GDM1 (cell line): ENCODE measurements at places on chromosomes 2 and 18.
A peak's percentile ranks its signal among the peaks of the same experiment; 100 is the strongest.

GRCh38 chr2:55400332-55400731 is 19.3 kb downstream of the CCDC88A start:
- DNase-seq, result no peak

DNA sequence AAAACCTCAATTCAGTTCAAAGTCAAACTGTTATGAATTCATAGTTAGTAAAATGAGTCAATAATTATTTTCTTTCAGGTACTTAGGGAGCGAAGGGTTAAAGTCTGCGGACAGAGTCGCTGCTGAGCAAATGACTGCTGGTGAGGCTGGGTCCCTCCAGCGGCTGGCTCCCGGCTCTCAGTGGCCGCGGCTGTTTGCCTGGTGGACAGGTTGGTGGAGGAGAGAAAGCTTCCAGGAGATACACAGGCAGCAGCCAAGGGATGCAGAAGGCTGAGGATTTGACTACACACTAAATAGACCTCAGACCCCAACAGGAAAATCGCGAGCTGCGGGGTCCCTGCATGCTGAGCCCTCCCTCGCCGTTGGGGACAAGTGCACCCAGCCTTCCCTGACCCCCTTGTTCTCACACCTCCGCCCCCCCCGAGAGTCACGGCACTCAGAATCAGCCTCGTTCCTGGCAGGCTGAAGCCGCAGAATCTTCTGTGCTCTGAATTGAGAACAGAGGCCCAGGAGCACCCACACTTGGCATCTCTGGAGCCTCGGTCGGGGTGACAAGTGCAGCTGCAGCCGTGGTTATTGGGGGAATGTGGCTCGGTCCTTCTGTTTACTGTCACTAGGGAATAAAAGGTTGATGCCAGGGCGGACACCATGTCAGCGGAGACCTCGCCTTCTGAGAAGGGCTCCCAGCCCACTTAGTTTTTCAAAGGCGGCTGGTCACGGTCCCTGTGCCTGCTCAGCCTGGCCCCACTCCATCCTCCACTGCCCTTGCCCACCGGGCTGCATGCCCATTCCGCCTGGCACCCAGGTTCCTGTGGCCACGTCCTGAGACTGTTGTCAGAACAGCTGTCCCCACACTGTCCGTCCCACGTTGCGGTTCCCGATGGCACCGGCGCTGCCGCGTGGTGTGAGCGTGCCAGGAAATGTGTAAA is 74.0 kb downstream of the SLC66A2 start:
- DNase-seq, result no peak

GRCh38 chr2:69483024-69483423 is 45.8 kb upstream of the NFU1 start:
- DNase-seq, result no peak

DNA sequence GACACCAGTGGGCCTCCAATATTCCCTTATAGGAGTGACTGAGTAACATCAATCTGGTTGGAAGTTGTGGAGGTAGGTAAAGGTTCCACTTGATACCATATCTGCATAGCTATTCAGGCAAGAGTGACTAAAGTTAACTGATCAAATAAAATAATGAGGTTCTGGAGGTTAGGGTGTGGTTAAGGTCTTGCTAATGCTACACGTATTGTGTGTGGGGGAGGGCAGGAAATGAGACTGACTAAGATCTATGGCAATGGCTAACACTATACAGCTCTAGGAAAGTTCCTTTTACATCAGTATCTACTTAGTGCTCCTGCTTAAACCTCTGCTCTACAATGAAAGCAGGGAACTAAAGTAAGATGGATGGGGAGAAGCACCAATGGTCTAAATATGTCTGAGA is 149.1 kb upstream of the MGAT5 start:
- DNase-seq, result no peak

- DNase-seq, result no peak
Measured at GRCh38 chr2:184599872-184600222, 1.5 kb downstream of the ZNF804A start.

GRCh38 chr2:238731961-238732360 is 115.9 kb upstream of the TWIST2 start:
- DNase-seq, result no peak

DNA sequence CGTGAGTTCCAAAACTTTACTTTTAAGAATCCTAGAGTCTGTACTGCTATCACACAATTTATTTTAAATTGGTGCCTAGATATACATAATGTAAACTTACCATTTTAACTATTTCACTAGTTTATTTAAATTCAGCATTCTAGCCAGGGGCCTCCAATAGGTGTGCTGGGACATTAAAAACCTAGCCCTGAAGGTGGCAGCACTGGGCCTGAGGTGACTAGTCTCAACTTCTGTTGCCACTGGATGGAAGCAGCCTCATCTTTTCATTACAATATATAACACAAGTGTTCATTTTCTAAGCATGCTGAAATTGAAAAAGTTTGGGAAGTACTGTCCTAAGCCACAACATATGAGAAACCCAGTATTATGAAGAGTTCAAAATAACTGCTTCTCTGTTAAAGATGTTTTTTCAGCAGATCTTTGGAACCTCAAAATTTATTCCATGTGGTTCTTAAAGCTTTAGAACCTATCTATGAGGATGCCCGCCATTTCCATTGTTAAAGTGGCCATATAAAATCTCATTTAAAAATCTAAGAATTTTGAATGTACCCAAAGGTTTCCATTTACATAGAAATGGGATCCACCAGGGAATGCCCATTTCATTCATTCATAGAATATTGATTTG is 2.9 kb upstream of the RBBP8 start:
- peak; percentile 65 for DNase-seq

- no peak for DNase-seq
Measured at GRCh38 chr2:37306024-37306423, 18.6 kb downstream of the PRKD3 start.

DNA sequence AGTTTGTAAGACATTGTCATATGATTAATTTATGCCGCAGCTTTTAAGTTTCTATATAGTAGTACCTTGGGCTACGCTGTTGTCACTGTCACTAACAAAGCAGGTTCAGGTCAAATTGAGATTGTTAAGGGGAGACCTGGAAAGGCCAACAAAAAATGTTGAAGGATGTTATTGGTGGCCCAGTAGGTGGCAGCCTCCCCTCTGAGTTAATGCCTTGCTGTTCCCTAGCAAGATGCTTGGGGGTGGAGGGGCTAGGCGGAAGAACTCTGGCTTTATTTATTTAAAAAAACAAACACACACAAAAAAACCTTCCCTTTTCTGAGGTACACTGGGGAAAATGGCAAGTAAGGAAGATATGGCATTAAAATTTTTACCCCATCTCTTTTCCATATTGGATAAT is 128.3 kb upstream of the ATP5MC3 start:
- peak; percentile 14 for DNase-seq

DNA sequence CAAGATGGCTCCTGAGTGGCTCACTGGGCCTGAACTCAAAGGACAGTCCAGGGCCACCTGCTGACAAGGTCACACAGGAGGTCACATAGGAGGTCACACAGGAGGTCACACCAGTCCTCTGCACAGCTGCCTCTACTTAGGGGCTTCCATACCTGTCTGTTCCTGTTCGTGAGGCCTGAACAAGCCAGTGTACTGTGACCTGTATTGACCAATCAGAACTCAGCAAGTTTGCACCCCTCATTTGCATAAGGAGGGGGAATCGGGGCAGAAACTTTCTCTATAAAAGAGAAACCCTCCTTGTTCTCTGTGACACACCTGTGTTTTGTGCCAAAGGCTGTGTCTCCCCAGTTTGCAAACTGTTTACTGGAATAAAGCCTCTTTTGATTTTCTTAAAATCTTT is 478.9 kb downstream of the EIPR1 start:
- DNase-seq, result no peak

GRCh38 chr2:85717308-85718008 is 23.3 kb downstream of the GNLY start:
- no peak for DNase-seq

DNA sequence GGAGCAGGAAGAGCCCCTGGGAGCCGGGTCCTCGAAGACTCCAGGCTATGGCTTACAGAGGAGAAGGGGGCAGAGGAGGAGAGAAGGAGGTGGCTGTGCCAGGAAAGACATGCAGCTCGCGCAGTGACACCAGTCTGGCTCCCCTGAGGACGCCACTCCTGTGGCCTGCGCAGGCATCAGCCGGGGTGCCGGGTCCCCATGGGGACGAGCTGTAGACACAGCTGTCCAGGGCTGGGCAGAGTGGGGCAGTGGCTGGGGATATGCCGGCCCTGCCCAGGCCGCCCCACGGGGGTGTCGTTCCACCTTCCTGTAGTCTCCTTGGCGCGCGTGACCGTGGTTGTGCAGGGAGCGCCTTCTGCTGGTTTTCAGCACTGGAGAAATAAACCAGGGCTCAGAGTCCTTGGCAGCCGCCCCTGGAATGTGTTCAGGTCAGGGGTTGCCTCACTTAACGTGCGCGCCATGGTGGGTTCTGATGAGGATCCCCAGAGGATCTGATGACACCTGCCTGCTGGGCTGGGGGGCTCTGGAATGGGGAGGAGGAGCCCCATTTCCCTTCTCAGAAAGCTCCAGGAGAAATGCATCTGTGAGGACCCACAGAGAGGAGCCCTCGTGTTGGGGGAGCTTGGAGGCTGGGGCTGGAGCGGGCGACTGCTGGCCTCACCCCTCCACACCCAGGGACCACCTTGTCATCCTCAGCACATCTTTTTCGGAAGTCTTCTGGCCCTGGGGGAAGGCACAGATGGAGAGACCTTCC is 26.7 kb downstream of the RAMP1 start:
- no peak for DNase-seq

DNA sequence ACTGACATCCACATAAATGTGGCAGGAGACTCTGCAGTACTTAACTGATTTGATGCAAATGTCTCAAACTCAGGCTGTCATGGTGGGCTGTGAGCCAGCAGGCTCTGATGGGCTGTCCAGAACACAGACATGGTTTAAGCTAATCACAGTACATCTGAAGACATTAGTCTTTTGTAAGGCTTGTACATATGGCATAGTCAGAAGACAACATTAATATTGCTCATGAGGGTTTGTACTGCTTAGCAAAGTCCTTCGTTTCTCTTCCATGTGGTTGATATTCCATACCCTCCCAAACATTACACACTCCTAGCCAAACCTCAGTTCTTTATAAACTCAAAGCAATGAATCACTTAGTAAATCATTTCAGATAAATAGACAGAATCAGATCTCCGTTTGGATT is 330.6 kb downstream of the RND3 start:
- DNase-seq, result no peak

DNA sequence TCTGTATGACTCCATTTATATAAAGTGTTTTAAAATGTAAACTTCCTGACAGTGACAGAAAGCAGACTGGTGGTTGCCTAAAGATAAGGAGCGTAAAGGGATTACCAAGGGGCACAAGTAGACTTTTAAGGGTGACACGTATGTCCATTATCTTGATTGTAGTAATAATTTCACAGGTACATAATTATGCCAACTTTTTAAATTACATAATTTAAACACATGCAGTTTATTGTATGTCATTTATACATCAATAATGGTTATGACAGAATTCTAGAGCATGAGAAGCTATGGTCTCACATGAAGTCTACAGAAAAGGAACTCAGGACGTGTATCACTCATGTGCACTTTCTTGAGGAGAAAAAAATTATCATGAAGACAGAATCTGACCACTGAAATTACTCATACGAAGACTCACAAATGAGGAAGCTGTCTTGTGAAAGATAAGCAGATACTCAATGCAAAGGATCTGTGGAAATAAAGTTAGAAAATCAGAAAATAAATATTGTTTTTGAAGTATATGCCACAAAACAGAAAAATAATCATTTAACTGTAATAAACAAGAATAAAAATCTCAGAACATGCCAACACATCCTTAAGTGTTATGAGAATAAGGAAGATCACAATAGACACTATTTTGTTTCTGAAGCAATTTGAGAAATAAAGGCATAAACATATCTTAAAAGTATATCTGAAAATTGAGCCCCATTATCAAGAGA is 84.4 kb downstream of the TMEM131 start:
- DNase-seq, result peak; percentile 19

GRCh38 chr18:42268186-42268725 is 313.2 kb downstream of the PIK3C3 start:
- no peak for DNase-seq

DNA sequence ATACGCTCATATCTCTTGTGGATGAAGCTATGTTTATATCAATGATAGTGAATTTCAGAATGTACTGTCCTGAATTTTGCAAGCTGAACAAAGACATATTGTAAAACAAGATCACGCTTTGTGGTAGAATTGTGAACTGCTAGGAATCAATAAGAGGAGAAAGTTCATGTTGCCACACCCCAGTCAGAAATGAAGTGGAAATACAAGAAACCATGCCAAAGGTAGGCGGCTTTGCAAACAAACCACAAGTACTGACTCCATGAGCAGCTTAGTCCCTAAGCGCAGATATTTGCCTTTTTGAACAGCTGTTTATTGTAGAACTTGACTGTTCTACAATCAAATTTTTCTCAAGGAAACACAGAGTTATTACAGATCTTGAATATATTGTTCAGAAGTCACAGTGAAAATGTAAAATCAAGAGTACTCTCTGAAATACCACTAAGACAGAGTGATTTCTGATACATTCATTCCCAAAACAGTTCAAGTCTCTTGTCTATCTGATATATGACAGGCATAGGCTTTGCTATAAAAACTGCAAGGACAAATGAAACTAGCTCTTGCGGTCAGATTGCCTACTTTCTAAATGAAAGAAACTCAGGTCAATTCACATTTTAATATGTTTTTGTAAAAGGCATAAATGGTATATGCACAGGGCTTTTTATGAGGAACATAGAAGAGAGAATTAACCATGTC is 120.9 kb upstream of the CDH19 start:
- no peak for DNase-seq

GRCh38 chr2:68726100-68726499 is 8.5 kb upstream of the ARHGAP25 start:
- no peak for DNase-seq

GRCh38 chr2:46363535-46364170 is 66.4 kb downstream of the EPAS1 start:
- DNase-seq, result no peak

GRCh38 chr2:213219816-213220215 is 64.4 kb upstream of the SPAG16 start:
- DNase-seq, result no peak

DNA sequence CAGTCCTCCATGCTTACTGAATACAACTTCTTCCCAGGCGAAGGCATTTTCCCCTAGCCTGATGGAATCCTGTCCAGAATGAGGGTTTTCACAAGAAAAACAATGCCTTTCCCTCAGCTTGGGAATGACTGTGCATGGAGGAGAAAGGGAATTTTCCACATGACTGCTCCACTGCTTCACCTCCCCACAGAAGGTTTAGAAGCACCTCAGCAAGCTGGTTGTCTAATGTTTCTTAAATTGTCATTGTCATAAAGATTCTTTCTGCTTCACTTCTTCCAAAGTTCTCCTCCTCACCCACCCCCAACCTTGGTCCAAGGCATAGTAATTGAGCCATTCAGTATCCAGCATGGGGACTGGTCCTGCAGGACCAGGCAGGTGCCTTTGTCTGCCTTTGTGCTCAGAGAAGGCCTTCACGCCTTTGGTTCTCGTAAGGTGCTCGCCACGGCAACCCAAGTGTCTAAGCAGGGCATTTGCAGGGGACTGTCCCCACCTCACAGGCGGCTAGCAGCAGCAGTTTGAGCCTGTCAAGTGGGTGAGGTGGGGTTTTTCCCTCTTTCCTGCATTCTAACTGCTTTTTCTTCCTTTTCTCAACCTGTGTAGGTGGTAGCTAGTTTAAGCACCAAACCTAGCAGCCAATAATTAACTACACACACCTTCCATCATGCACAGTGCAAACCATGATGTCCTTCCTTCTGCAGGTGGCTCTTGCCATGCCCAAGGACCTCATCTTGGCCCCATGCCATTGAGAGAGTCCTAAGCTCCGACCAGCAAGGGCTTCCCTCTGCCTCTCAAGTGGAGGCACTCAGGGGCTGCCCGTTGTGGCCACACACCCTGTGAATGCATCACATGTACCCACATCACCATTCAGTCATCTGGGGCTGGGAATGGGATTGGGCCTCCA is 65.7 kb upstream of the BCL2L11 start:
- DNase-seq, result no peak
